ENCODE measurements at places on chromosomes 12 and 14.

- no peak for DNase-seq
Measured at GRCh38 chr14:68233101-68233784, 413.7 kb downstream of the RAD51B start.

DNA sequence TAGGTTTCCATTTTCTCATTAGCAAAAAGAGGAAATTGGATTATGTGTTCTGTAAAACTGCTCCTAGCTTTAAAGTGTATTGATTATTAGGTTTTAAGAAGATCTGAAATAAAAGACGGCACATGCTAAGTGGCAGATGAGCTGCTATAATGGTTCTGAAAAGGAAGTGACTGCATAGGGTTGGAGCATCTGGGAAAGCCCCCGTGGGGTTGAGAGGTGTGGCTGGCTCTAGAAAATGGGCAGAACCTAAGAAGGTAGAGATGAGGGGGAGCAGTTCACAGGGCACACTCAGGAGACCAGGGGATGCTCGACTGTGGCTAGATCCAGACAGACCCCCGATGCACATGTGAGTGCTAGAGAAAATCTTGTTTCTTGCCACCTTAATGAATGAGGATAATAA is 1.9 kb downstream of the IFNG-AS1 start:
- DNase-seq: no peak

- no peak for DNase-seq
Measured at GRCh38 chr12:66247741-66248140, 54.6 kb upstream of the HELB start.

DNA sequence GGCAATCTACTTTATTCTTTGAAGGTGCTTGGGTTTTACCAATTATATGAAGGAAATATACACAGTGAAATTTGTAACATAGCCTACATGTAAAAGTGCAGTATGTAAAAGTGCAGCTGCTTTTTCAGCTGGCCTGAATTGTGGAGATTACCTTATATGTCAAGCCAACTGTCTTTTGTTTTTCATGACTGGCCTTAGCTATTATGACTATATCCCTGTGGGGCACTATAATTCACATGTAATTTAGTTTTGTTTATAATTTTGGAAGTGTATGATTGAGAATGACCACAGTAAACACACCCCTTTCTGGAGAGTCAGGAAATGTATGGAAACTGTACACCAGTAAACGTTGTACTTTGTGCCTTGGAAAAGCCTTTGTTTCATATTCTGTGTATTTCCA is 435.0 kb upstream of the STXBP6 start:
- DNase-seq: no peak

DNA sequence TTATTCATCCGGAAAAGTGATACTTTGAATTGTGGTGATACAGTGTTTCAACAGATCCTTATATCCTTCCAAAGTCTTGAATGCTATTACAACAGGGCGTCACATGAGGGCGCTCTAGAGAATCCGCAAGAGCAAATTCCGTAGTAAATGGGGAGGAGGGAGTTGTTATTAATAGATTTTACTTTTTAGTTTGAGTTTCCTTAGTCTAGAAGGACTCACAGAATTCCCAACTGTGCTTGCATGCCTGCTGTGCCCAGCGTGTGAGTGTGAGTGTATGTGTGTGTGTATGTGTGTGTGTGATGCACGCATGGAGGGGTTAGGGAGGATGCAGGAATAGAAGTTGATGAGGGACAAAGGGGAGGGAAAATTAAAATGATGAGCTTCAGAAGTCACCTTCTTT is 375.3 kb downstream of the C12orf75 start:
- no peak for DNase-seq

GRCh38 chr12:125233319-125233718 is 168.1 kb downstream of the AACS start:
- no peak for DNase-seq

DNA sequence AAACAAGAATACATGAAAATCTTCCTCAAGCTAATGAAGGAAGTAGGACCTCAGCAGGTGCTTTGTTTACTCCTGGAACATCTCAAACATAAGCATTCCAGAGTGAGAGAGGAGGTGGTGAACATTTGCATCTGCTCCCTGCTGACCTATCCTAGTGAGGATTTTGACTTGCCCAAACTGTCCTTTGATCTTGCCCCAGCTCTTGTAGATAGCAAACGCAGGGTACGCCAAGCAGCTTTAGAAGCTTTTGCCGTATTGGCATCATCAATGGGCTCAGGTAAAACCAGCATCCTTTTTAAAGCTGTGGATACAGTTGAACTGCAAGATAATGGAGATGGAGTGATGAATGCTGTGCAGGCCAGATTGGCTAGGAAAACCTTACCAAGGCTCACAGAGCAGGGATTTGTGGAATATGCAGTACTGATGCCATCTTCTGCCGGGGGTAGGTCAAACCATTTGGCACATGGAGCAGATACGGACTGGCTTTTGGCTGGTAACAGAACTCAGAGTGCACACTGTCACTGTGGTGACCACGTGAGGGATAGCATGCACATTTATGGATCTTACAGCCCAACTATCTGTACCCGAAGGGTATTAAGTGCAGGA is 1.9 kb downstream of the TOGARAM1 start:
- peak; percentile 25 for DNase-seq

DNA sequence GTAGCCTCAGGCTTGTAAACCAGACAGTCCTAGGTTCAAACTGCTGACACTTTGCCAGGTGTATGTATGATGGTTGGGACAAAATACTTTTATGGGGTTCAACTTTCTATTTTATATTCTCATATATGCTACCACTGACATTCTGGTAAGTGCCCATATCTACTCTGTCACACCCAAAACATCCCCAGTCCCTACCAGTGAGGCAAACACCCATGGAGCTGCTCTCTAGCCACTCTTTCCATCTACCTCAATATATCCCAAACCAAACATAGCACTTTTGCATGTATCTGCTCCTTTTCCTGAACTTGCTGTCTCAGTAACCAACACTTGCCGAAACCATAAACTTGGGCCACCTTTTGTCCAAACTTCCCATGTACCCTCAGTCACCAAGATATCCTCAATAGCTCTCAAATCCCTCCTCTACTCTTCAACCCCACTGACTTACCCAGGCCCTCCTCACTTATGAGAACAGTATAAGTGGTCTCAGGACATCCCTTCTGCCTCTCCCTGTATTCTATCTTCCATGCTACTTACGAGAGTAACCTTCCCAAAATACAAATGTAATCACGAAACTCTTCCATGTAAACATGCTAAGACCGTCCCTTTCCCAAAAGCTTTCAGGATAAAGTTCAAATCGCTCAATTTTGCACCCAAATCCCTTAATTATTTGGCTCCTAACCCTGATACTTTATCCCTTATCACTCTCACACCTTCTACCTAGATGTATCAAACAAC is 3.6 kb downstream of the GALC start:
- no peak for DNase-seq

GRCh38 chr14:90612801-90613200 is 203.4 kb downstream of the TTC7B start:
- DNase-seq: no peak

DNA sequence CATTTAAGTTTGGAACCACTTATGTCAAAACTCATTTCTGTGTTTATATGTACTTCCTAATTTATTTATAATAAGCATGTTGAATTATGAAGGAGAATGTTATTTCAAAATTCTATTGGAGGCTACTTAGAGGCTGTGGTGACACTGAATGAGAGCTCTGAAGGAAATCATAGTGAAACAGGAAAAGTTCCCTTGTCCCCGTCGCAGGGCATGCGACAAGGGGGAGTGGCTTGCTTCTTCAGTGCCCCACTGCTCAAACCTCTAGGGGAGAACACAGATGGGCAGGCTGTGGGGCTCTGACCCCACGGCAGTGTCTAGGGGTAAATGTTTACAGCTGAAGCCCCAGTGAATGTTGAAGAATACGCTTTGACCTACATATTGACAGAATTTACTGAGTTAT is 261.9 kb downstream of the RAD51B start:
- no peak for DNase-seq

- peak; percentile 53 for DNase-seq
Measured at GRCh38 chr12:110582276-110583136, 612 bp downstream of the PPTC7 start.

DNA sequence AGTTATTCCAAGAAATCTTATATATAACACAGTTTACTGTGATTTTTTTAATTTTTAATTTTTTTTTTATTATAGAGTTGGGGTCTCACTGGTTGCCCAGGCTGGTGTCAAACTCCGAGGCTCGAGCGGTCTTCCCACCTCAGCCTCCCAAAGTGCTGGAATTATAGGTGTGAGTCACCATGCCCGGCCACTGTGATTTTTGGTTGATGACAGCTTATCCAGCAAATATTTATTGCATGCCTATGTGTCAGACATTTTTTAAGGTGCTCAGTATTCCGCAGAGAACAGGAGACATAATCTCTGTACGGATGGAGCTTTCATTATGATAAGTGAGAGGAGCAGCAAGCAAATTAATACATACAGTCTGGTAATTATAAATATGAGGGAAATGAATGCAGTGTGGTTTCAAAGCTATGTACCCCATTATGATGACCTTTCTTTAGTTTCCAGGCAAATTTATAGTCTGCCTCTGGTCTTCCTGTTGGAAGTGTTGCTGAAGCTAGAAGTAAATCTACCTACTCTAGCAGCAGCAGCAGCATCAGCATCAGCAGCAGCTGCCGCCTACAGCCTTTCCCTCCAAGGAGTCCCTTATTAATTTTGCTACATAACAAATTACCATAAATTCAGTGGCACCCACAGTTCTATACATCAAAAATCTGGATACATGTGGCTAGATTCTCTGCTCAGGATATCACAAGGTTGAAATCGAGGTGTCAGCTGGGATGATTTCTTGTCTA is 32.3 kb downstream of the FRS2 start:
- DNase-seq: no peak

DNA sequence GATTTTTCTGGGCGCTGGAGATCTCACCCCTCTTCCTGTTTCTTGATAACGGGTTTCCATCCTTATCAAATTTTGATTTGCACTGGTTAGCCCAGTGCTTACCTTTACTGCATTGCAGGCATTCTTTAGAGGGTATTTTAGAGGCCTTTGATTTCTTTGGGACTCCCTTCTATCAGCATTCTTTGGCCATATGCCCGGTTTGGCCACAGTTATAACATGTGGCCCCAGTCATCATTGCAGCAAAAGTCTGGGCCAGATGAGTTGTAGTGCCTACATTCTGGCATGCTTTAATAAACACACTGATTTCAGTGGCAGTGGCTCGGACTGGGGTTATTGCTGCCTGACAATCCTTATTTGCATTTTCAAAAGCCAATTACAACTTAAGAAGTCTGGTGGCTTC is 82.3 kb downstream of the KCNMB4 start:
- DNase-seq: no peak

- DNase-seq: peak; percentile 39
Measured at GRCh38 chr12:92696216-92696615, 6.6 kb upstream of the PLEKHG7 start.

GRCh38 chr12:115763982-115764621 is 513.4 kb downstream of the MED13L start:
- no peak for DNase-seq

DNA sequence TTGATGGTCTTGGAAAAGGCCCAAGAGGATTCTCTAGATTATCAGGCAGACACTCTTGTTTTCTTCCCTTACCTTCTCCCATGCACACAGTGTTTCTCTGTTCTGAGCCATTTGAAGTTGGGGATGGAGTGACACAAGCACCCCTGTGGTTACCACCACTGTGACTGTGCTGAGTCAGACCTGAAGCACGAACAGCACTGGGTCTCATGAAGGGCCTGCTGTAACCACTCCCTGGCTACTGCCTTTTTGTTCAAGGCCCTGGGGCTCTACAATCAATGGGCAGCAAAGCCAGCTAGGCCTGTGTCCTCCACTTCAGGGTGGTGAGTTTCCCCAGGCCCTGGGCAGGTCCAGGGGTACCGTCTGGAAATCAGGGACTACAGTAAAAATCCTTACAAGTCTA is 65.5 kb downstream of the TSPAN8 start:
- DNase-seq: no peak

DNA sequence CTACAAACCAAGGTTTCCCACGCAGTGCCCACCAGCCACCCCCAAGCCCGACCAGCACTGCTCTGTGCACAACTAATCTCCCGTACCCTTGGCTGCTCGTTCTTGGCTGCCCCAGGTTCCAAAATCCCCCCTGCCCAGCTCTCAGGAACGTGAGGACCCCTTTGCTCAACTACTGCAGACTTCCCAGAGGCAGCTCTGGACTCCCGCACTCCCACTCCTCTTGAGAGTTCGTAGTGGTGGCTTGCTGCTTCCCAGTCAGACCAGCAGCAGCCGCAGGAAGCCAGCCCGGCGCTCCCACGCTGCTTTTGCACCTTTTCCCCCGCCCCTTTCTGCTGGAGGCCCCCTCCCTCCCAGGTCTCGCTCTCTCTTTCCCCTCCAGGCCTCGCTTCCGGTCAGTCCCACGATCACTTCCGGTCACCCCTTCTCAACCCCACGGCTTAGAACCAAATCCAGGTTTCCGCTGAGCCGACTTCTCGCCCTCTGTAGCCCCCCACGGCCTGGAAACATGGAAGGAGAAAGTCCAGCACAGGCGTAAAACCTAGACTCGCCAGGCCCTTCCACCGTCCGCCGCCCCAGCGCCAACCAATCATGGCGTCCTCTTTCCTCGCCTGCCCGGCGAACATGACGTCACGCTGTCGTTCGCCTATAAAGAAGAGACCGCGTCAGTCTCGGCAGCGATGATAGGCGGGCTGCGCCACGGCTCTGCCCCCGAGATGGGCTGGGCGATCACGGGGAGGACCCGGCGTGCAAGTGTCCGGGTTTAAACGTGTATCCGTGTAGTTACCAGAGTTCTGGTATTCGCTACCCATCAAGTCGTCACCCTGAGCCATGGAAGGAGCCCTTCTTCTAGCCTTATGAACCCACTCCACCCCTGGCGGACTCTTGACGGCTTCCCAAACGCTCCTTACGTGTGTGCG is at the start of gene TFCP2:
Gene TFCP2, minus strand, starts transcription at position 621 of the 917 bp plus-strand sequence. CDS start 713 bp downstream, outside the sequence.
- peak; percentile 90 for DNase-seq

- no peak for DNase-seq
Measured at GRCh38 chr14:79724934-79725717, 486.2 kb downstream of the DIO2 start.

- DNase-seq: peak; percentile 59
Measured at GRCh38 chr12:78560633-78561032, 303.9 kb upstream of the SYT1 start.

- DNase-seq: no peak
Measured at GRCh38 chr12:96386794-96387193, 13.4 kb downstream of the CDK17 start.

DNA sequence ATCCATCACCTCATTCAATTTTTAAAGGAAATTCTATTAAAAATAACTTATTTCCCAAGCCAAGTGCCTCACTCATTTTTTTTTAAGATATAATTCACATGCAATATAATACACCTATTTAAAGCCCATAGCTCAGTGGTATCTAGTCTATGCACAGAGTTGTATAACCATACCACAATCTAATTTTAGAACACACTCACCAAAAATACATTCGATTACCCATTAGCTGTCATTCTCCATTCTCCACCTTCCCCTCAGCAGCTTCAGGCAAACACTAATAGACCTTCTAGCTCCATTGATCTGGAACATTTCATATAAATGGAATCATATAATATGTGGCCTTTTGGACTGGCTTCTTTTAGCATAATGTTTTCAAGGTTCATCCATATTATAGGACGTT is 49.5 kb downstream of the CLMN start:
- no peak for DNase-seq

All from NCI-H446 (cell line).